Progenitor cell of endocrine pancreas (in vitro differentiated cells): ENCODE measurements at places on chromosomes 12 and 14. TPM values are rescaled to one million over a fixed set of nuclear protein-coding genes. Genes with fewer than 3 reads are reported as not detected.

GRCh38 chr12:85672436-85672835, 163.8 kb downstream of the RASSF9 start:
- DNase-seq = no peak

DNA sequence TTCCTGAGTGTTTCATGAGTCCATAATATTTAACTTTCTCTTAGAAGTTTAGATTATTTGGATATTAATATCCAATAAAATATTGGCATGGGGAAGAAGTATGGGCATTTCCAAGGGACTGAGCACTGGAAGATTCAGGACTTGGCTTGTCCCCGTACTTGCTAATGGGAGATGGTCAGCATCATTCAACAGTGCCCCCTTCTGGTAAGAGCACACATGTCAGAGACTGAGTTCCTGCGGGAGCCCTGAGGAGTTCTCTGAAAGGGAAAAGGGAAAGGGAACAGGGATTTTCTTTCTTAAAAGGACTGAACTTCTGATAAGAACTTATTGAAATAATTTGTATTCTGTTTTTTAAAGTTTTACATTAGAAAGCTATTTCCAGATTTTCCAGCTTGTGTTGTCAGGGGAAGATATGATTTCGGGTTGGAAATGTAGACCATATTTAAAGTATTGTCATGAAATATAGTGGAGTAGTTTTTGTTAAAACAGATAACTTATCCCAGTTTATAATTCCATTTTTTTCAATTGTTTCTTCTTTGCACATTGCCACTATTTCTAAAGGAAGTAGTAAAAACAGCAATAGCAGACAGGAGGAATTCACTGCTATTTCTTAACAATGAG, 59.8 kb upstream of the C12orf71 start:
- peak; percentile 55 for DNase-seq

GRCh38 chr12:124626971-124627411, 59.6 kb upstream of the NCOR2 start:
- DNase-seq = no peak

DNA sequence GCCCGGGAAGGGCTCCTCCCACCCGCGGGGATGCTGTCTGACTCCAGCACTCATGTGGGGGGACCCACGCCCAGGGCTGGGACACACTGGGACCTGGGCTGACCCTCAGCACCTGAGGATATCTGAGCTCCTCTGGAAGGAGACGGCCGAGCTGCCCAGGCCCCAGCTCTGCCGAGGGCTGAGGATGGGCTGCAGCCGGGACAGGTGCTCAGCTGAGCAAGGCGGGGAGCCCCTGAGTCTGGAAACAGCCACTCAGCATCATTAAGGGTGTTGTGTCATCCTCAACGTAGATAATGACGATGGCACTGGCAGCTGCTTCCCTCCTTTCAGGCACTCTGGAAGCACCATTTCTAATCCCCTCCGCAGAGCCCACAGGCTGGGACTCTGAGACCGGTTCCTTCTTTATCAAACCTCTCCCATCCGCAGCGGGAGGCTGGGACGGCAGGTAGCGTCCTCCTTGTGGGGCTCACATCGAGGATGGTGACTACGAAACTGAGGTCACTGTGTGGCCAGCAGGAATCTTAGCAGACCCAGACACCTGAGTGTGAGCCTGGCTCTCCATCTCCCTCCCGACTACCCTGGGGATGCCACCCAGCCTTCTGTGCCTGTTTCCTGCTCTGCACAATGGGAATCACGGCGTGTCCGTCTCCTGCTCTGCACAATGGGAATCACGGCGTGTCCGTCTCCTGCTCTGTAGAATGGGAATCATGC, 26.7 kb upstream of the SFSWAP start:
- no peak for DNase-seq

MYF6 gene
- 0.33 TPM in 1 of 2 replicates, not detected in the other for total RNA-seq

SMOC1 gene
- total RNA-seq = 10.1 and 10.9 TPM in 2 replicates

RHEBL1 gene
- 0.72 and 0.75 TPM in 2 replicates for total RNA-seq

COL2A1 gene
- total RNA-seq = 424 and 446 TPM in 2 replicates
